Activated T-cell treated with anti-CD3 and anti-CD28 coated beads, Interleukin-2, amount 50 U/mL, for 1 hour (primary cell): ENCODE measurements at places on chromosomes 5 and 9.

DNA sequence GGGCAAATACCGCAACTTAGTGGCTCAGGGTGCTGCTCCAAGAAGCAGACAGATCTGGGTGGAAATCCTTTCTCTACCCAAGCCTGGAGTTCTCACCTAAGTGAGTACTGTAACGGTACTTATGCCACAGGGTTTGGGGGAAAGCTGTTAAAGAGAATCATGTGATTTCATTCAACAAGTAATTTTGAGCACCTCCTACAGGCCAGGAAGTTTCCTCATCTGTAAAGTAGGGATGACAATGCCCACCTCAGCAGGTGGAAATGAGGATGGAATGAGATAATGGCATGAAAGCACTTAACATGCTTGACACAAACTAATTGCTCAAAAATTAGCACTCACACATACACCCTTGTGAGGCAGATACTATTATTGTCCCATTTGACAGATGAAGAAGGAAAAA, 114.1 kb downstream of the JAKMIP2 start:
- DNase-seq = no peak

DNA sequence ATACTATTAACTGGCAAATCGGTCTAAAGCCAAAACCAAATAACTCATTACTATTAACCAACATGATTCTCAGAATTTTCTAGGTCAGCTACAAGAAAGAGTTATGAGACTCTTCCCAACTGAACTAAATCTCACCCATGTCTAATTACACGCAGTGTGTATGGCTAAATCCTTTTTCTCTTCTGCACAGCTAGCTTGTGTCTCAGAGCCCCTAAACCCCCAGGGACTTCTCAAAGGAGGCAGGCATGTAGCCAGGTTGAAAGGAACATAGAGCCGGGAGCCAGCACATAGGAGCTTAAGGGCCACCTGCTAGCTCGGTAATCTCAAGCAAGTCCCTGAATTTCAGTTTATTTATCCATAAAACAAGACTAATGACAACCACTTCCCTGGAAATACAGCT, 2.2 kb upstream of the GZMK start:
- no peak for DNase-seq

GRCh38 chr9:106450549-106450948, 412.4 kb upstream of the ZNF462 start:
- no peak for DNase-seq

DNA sequence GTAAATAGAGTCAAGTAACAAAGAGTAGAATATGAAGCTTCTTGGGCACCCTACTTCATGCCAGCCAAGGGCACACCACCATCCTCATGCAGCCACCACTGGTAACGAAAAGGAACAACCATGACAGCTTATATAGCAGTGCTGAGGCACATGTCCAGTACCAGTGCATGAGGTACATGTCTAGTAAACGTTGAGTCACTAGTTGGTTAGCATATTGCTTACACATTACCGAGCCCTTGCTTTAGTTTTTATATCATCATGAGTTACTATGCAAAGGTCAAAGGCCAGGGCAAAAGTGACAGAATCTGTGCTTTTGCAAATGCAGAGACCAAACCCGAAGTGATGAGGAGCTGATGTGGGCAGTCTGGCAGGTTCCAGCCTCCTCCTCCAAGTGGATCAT, 147.1 kb upstream of the MAP1B start:
- no peak for DNase-seq

DNA sequence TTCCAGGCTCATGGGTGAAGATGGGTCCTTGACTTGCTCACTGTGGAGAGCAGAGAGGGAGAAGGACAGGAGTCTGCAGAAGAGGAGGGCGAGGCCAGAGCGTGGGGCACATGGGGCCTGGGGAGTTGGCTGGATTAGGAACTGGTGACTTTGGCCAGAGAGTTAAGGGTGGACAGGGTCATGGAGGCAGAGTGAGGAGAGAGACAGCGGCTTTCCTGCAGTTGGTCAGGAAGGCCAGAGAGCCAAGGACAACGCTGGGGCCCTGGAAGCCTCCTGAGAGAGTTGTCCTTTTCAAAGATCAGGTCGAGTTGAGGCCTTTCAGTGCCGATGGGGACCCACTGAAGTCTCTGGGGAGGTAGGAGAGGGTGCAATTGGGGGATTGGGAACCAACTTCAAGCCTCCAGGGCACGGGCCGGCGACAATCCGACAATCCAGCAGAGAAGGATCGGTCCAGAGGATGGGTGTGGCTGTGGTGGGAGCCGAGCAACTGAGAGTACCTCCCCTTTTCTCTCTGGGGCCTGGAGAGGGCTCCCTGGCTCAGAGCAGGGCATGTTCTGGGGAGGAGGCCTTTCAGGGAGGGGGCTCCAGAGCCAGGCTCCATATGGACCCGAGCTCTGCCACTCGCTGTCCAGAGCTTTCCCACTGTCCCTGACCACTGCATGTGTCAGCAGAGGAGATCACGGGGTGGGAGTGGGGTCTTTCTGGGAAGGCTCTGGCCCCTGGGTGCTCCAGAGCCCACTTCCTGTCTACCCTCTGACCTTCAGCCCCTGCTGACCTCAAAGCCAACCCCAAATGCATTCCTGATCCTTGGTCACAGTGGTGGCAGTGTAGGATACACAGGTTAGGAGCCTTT, 7.5 kb upstream of the PHYHD1 start:
- DNase-seq = no peak

GRCh38 chr5:1952021-1952420, 69.3 kb upstream of the IRX4 start:
- no peak for DNase-seq

DNA sequence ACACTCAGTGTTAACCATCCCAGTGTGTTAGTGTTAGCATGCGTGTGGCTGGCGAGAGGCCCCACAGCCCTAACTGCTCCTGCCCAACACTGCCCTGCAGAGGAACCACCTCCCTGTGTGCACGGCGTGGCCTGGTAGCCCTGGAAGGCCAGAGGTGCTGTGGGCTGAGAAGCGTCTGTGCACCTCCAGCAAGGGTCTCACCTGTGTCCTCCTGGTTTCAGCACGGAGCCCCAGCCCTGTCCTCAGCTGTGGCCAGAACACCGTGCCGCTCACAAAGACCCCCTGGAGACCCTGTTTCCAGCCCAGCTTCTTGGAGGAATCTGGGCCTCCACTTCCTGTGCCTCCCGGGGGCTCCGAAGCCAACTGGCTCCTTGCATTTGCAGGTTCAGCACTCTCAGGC, 56.1 kb upstream of the NRARP start:
- DNase-seq = no peak

- no peak for DNase-seq
Measured at GRCh38 chr5:66362687-66363086, 218.6 kb downstream of the SREK1 start.

DNA sequence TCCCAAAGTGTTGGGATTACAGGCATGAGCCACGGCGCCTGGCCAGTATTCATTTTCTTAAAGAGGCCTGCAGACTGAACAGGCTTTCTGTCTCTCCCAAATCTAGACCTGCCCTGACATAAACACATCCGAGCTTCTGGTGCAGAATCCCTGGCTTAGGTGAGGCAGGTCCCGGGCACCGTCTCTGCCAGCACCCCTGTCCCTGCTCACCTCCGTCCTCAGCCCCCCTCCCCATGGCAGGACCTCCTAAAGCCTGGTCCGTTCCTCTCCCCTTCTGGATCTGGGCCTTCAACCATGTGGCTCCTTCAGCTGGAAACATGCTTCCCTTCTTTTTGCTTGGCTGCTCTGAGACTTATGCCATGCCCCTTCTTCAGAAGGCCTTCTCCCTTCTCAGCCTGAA, 22.7 kb upstream of the RXRA start:
- no peak for DNase-seq

- DNase-seq = no peak
Measured at GRCh38 chr9:9498128-9498527, 1114.7 kb downstream of the PTPRD start.

GRCh38 chr9:93699650-93700049, 123.3 kb downstream of the PHF2 start:
- DNase-seq = no peak
